ENCODE measurements at places on chromosomes 3 and 15.

DNA sequence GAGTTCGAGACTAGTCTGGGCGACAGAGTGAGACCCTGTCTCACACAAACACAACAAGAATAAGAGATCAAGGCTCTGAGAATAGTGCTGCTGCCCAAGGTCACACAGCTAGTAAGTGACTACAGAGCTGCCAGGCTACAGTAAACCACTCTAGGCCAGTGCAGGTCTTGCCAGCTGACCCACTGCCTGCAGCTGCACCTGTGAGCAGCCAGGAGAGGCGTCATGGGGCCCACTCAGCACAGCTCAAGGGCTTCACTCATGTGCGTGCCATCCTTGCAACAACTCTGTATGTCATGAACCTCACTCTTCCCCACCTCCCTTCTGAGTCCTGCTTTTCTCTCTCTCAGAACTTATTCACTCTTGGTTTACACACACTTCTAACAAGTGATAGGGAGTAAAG lies 176.7 kb downstream of the SMAD6 start:
- no peak for DNase-seq

DNA sequence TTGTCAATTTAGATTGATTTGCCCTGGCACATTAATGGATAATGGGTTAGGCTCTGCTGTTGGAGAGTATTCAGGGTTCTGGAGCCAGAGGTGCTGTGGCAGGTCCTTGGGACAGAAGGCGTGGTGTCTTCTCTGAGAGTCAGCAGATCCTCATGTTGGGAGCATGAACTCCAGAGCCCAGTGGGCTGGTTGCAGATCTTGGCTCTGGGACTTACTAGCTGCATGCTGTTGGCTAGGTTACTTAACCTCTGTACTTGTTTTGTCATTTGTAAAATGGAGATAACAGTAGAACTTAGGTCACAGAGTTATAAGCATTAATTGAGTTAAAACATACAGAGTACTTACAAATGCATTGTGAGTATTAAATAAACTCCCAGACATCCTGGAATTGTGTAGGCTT lies 77.6 kb downstream of the CCK start:
- DNase-seq: no peak

GRCh38 chr3:160671231-160671630 lies 5.7 kb upstream of the ARL14 start:
- DNase-seq: no peak

DNA sequence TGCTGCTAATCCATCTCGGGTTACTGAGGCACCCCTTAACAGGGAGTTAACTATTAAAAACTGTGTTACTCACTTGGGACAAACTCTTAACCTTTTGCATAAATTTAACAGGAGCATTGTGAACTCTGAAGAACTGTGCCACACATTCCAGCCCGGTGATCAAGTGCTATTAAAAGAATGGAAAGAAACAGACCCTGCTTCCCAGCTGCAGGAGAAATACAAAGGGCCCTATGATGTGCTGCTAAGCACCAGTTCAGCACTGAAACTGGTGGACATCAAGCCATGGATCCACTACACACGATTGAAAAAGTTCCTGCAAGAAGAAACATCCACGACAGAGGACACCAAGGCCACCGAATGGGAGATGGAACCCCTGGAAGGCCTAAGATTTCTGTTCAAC lies 114.7 kb upstream of the PLCL2 start:
- DNase-seq: no peak

- DNase-seq: no peak
Measured at GRCh38 chr3:178684881-178685590, 148.8 kb downstream of the KCNMB2 start.

GRCh38 chr15:56098195-56098863 lies 104.9 kb upstream of the NEDD4 start:
- DNase-seq: no peak

- DNase-seq: no peak
Measured at GRCh38 chr15:70329179-70329578, 231.5 kb upstream of the TLE3 start.

DNA sequence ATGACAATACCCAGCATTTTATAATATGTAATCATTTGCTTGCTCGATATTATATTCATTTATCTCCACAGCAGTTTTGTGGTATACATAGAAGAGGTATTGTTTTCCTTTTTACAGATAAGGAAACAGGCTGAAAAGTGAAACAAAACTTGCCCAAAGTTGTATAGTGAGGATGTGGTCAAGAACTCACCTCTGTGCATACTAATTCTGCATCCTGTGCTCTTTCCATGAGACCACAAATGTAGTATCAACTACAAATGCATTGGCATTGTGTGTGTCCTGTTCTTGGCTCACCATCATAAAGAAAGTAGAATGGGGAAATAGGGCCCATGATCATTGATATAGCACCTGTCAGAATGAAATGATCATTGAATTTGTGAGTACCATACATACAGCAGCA lies 167.3 kb downstream of the NECTIN3 start:
- no peak for DNase-seq

- DNase-seq: no peak
Measured at GRCh38 chr15:52862677-52863076, 72.5 kb upstream of the ONECUT1 start.

GRCh38 chr3:64081235-64081630 lies 57.9 kb upstream of the PSMD6 start:
- DNase-seq: no peak
